ENCODE measurements at places on chromosomes 5 and 9.
A peak's percentile ranks its signal among the peaks of the same experiment; 100 is the strongest.

DNA sequence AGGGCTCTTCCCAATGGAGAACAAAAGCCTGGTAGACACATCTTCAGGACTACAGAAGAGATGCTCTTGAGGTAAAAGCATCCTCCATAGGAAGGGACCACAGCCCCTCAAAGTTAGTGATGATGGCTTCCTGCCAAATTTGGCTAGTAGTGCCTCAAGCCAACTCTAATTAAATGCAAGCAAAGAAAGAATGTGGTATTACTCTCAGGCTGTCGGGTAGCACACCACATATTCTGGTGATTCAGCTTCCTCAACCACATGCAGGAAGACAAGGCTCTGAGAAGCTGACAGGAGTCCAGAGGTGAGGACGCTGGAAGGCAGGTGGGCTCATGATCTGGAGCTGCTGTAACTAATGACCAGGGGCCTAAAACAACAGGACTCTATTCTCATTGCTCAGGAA is 37.2 kb upstream of the S1PR3 start:
- no peak for DNase-seq

- no peak for DNase-seq
Observed at GRCh38 chr5:138506370-138507306, 36.4 kb downstream of the ETF1 start.

- no peak for DNase-seq
Observed at GRCh38 chr9:71515626-71516025, 252.7 kb downstream of the CEMIP2 start.

DNA sequence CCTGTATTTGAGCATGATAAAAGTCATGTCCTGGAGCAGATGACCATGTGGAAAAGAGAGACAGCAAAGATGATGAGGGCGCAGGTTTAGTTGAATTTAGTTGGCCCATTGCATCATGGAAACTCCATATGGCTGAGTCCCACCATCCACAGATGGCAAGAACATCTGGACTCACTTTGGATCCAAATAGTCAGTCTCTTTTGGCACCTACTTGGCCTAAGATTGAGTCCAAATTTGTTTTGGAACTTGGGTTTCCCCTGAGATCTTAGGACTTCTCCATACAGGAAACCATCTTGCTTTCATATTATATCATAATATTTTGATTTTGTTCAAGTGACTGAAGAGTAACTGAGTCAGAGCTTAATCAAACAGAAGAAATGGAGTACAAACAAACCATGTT is 217.5 kb downstream of the DRD1 start:
- DNase-seq, result no peak

GRCh38 chr9:88344013-88344412 is 44.2 kb upstream of the SPIN1 start:
- DNase-seq, result peak; percentile 15

GRCh38 chr9:132857616-132858342 is 20.3 kb downstream of the AK8 start:
- no peak for DNase-seq

DNA sequence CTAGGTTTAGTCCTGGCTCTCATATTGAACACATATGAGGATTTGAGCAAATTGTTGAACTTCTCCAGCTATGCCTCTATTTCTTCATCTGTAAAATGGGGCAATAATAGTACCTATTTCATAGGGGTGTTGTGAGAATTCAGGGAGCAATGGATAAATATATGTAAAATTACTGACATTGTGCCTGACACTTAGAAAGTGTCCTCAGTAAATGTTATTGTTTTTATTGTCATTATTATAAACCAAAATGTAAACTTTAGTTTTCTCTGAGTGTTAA is 101.7 kb downstream of the ANGPTL2 start:
- DNase-seq, result no peak

GRCh38 chr5:2166979-2167377 is 284.3 kb upstream of the IRX4 start:
- DNase-seq, result no peak
